Stimulated activated CD4-positive, alpha-beta T cell treated with anti-CD3 and anti-CD28 coated beads, Interleukin-4, amount 100 ng/mL, for 4 hours (primary cell): ENCODE measurements at places on chromosomes 16 and 17.

DNA sequence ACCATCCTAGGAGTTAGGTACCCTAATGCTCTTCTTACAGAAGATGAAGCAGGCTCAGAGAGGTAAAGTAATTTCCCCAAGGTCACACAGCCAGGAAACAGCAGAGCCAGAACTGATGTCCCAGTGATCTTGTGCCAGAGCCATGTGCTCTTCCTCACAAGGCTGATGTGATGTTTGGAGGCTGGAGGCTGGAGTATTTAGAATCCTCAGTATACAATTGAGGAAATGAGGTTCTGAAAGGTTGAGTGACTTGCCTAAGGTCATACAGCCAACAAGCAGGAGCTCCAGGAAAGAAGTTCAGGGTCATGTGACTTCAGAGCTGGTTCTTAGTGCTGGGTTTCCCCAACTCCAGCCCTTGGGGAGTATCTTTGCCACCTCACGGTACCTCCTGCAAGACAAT lies 18.5 kb downstream of the ITPRIPL2 start:
- DNase-seq, result no peak

GRCh38 chr17:62140836-62141235 lies 75.8 kb upstream of the MED13 start:
- DNase-seq, result no peak

DNA sequence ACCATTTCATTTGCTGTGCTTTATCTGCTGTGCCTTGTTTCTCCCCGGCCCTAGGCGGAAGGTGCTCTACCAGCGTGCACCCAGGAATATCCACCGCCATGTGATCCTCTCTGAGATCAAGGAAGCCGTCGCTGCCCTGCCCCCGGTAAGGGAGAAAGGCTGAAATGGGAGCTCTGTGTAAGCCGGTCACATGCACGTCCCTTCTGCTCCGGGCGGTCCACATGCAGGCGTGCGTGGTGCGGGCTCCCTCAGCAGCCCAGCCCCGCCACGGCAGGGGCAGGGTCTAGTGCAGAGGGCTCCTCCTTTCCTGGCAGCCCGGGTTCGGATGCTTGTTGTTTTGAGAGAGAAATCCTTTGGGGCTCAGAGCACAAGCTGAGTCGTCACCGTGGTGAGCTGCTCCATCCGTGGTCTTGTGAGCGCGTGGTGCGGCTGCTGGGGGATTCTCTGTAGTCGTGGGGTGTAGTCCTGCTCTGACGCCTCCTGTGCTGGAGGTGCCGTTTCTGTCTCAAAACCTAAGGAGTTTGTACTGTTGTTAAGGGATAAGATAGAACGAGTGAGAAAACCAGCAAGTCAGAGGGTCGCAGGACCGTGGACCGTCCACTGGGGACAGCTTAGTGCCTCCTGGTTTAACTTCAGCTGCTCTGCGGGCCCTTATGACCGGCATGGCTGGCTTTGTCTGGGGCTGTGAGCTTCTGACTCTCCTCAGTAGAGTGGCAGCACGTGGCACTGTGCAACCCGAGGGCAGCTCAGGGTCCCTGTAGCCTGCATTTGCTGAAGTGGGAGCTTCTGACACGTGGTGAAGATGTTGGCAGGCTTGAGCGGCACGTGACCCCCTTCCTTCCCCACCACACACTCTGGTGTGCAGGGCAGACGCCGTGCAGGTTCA lies 12.3 kb upstream of the MC1R start:
- DNase-seq, result no peak

- no peak for DNase-seq
These were observed 372.0 kb downstream of the SLC39A11 start for GRCh38 chr17:72720494-72720825.

- DNase-seq, result peak; percentile 54
These were observed 16.0 kb upstream of the OR1F1 start for GRCh38 chr16:3171855-3172593.

DNA sequence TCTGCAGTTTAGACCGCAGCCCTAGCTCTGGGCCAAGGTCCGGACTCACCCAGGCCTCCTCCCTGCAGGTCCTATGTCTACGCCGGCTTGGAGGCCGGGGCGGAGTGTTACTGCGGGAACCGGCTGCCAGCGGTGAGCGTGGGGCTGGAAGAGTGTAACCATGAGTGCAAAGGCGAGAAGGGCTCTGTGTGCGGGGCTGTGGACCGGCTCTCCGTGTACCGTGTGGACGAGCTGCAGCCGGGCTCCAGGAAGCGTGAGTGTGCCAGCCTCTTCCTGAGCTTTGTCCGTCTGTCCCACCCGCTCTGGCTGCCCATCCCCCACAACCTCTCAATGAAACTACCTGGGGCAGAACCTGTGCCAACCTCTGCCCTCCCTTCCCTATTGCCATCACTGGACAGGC lies 20.1 kb downstream of the WSCD1 start:
- no peak for DNase-seq

- peak; percentile 23 for DNase-seq
These were observed 117.4 kb downstream of the IRF8 start for GRCh38 chr16:86016201-86016965.

DNA sequence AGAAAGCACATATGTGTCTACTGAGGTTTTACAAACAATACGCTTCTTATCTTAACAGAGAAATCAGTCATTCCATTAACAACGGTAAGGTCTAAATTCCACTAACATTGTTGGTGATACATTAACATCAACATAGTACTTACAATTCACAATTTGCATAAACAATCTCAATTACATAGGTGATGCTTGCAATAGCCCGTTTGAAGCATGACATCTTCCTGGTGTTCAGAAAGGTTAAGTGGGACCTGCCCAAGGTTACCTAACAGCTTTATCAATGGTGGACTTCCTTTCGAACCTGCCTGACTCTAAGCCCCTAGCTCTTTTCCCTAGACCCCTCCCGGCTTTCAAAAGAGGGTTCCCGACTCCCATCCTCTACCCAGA lies 699 bp downstream of the FAM222B start:
- no peak for DNase-seq

GRCh38 chr16:81521141-81521626 lies 76.6 kb downstream of the CMIP start:
- no peak for DNase-seq
